ENCODE measurements at places on chromosomes 3 and 15. TPM values are rescaled to one million over a fixed set of nuclear protein-coding genes. Genes with fewer than 3 reads are reported as not detected.

Gene SLC22A13
- total RNA-seq = not detected

Gene CFAP91
- not detected for total RNA-seq

Gene CLEC3B
- 119 TPM for total RNA-seq

Gene LYZL4
- not detected for total RNA-seq

Gene ACKR4
- total RNA-seq = 0.23 TPM

Gene CHCHD6
- 10.8 TPM for total RNA-seq

Gene BOC
- 49.4 TPM for total RNA-seq

Gene GAP43
- total RNA-seq = under 0.01 TPM

Gene TUSC7
- not detected for total RNA-seq

Gene THRB
- 3.3 TPM for total RNA-seq

Gene PLS1
- 0.09 TPM for total RNA-seq

Gene ROBO2
- 0.23 TPM for total RNA-seq

Gene SLC7A14
- 0.60 TPM for total RNA-seq

Gene AGTR1
- total RNA-seq = 15.6 TPM

Gene DPPA2
- not detected for total RNA-seq

Gene GP9
- not detected for total RNA-seq

Gene OXTR
- 4.2 TPM for total RNA-seq

Gene PLA1A
- not detected for total RNA-seq

Gene HIGD2B
- total RNA-seq = not detected

Gene PLSCR1
- total RNA-seq = 78.2 TPM

Gene CKMT1A
- not detected for total RNA-seq

Gene IQCF2
- total RNA-seq = not detected

Gene ZNF385D
- total RNA-seq = 0.60 TPM

Gene FAIM
- total RNA-seq = 3.1 TPM

Gene ITIH1
- total RNA-seq = not detected

Gene ZIC4
- total RNA-seq = not detected

Gene THAP10
- 2.2 TPM for total RNA-seq

Gene MYRIP
- not detected for total RNA-seq

Gene SLC6A1
- total RNA-seq = not detected

Gene PLSCR4
- 162 TPM for total RNA-seq

Gene HGD
- total RNA-seq = not detected

Gene LMAN1L
- total RNA-seq = not detected

Gene SLC24A5
- total RNA-seq = not detected

Gene ZFAND6
- total RNA-seq = 68.8 TPM

Gene POTEB2
- not detected for total RNA-seq

Gene NOX5
- not detected for total RNA-seq

Gene ZNF654
- total RNA-seq = 8.4 TPM

Gene GOLGA8N
- 0.85 TPM for total RNA-seq

Gene ACTC1
- total RNA-seq = 70.4 TPM

Gene COL6A5
- total RNA-seq = not detected

Gene TMEM158
- 39.8 TPM for total RNA-seq

Gene TICRR
- 0.34 TPM for total RNA-seq

Gene IVD
- total RNA-seq = 32.2 TPM

Gene ROPN1
- not detected for total RNA-seq

Gene DUOX1
- total RNA-seq = not detected

Gene CHRNA7
- total RNA-seq = not detected

Gene NRG4
- not detected for total RNA-seq

Gene CLPX
- 31.9 TPM for total RNA-seq

Gene NANOGP8
- not detected for total RNA-seq

Gene ITPKA
- 2.8 TPM for total RNA-seq

Gene BUB1B
- 1.4 TPM for total RNA-seq

Gene SCN11A
- 0.12 TPM for total RNA-seq

Gene PPM1L
- total RNA-seq = 0.93 TPM

Gene ZNF774
- total RNA-seq = 0.09 TPM

Gene POLQ
- 0.09 TPM for total RNA-seq

Gene PLA2G4D
- not detected for total RNA-seq

Gene RNF7
- 89.5 TPM for total RNA-seq
